ENCODE measurements at places on chromosomes 2 and 18.

GRCh38 chr2:41364842-41365241 is 683.0 kb upstream of the PKDCC start:
- no peak for DNase-seq

DNA sequence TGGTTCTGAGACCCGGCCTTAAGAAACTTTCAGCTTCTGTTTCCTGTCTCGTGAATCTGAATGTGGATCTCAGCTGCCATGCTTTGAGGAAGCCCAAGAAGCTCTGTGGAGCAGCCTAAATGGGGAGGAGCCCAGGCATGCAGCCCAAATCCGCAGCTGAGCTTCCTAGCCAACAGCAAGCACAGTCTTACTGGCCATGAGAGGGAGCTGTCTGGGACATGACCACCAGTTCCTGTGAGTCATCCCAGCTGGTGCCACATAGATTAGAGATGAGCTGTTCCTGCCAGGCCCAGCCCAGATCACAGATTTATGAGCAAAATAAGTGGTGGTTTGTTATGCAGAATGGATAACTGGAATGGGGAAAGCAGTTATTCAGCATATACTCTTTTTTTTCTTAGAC is 224.4 kb upstream of the APCDD1 start:
- DNase-seq = no peak

GRCh38 chr2:126787289-126787688 is 111.4 kb upstream of the TEX51 start:
- DNase-seq = no peak

GRCh38 chr2:149155196-149155969 is 116.9 kb downstream of the LYPD6B start:
- no peak for DNase-seq

DNA sequence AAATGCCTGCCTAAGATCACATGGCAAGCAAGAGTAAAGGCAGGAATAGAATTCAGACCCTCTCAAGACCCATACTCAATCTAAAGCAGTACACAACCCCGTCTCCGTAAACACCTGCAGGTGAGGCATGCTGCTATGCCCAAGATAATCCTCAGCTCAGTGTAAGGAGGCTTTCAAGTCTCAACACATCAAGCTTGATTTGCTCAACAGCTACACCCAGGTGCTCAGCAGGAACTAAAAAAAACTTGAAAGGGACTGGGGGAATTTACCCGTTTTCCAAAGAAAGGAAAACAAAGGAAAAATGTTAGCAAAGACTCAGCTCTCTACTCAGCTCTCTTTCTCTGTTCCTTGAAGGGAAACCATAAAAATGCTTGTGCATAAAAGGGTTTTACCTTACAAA is 301.8 kb downstream of the C1D start:
- no peak for DNase-seq

DNA sequence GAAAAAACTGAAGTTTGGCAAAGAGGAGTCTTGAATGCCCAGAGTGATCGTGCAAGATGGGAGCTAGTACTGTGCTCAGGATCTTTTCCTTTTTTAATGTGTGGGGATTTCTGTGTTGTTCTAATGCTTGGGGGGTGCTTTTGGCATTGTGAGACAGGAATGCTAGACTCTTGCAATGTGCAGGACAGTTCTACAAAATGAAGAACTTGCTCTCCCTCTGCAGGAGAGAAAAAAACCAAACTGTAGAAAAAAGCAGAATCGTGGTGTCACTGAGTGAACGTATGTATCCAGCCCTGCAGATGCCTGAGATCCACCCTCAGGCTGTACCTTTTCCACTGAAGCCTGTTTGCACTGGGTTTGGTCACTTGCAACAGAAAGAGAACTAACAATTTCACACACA is 12.1 kb upstream of the TTC39C start:
- no peak for DNase-seq

DNA sequence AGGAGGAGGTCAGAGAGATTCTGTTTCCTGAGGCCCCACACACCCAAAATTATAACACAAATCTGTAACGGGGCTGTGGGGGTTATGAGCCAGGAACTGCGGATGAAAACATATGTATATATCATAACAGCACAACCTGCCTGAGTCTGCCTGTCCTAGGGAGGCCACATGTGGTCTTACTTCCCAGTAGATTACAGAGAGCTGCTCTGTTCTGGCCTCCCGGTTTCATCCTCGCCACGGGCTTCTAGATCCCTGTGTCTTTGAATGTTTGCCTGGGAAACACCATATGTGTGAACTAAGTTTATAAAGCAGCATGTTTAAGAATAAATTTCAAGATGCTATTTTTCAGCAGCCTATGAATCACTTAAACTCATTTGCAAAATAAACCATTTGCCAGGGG is 124.0 kb downstream of the TMEM200C start:
- DNase-seq = no peak

DNA sequence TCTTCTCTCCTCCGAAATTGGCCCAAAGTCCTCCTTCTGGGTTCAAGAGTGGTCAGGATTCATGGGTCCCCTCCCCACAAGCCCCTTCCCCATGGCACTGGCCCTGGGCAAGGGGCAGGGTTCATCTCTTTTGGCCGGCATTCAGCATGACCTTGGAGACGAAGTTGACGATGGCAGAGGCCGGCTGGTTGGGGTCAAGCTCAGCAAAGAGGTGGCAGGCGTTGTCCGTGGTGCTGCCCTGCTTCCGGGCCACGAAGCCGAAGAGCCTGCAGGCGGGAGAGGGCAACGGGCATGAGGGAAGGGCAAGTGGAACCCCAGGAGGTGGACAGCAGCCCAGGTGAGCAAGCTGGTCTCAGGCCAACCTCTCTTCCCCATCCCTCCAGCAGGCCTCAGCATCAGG is 198.5 kb downstream of the TNS1 start:
- no peak for DNase-seq

DNA sequence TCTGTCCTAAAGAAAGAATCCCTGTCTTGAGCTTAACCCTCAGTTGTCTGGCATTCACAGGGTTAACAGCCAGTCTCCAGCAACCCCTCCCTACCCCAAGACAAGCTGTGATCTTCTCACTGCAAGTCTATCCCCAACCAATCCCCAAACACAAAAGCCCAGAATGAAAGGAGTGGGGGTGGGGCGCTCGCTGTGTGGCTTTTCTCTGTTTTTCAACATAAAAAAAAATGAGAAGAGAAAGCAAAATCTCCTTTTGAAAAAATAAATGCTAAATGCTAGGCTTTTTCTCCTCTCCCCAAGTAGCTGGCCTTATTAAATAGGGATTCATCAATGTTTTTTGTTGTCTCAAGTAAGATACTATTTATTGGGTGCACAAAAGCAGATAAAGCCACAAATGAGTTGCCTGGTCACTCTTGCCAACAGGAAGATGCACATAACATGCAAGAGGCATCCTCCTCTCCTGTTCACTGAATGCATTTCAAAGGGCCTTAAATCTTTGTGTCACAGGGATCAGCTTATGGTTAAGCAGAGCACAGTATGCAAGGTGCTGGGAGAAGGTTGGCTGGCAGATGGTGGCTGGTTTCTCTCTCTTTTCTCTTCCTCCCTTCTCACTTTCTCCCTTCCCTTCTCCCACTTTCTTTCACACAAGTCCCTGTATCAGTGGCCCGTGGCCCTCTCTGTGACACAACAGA is 225.6 kb downstream of the CMPK2 start:
- DNase-seq = no peak

- no peak for DNase-seq
Observed at GRCh38 chr2:111221701-111222100, 101.0 kb downstream of the BCL2L11 start.

- DNase-seq = no peak
Observed at GRCh38 chr2:218832081-218832480, 478 bp upstream of the PRKAG3 start.

GRCh38 chr2:96143848-96144480 is 1.3 kb downstream of the DUSP2 start:
- DNase-seq = peak; percentile 56

DNA sequence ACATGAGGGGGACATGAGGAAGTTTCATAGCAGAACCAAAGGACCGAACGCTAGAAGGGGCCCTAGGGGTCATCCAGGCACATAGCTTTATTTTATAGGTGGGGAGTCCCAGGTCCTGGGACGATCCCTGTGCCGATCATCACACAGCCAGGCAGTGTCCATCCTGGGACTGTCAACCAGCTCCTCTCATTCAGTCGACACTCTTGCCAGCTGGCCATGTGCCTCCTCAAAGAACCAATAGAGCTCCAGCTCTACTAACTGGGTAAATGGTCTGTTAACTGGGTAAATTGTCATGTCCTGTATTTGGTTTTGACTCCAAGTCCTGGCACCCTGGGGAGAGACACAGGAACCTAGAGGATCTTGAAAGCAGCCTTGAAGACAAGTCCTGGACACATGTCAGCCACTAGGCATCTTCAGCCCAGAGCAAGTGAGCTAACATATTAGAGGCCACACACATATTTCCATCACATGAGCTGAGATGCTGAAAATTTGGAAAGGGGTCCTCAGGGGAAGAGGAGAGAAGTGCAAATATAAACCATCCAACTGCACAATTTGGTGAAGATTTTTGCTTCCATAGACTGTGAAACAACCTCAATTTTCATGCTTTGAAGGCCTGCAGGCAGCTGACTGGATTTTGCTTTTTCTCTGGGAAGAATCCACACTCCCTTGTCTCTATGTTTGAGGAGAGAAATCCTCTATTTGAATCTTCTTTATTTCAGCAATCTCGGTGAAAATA is 361.1 kb upstream of the SLC14A2 start:
- DNase-seq = no peak

DNA sequence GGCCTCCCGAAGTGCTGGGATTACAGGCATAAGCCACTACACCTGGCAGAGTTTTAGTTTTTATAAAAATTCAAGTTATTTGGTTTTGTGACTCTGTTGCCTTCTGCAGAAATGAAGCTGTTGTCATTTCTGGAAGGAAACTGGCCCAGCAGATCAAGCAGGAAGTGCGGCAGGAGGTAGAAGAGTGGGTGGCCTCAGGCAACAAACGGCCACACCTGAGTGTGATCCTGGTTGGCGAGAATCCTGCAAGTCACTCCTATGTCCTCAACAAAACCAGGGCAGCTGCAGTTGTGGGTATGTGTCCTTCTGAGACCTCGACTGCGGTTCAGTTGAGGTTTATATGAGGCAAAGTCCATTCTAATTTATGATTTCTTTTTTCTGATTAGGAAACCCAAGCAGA is 7.2 kb downstream of the MTHFD2 start:
- peak; percentile 57 for DNase-seq

- no peak for DNase-seq
Observed at GRCh38 chr2:10738192-10738591, 16.8 kb downstream of the ATP6V1C2 start.

- no peak for DNase-seq
Observed at GRCh38 chr2:143946436-143947391, 573.2 kb downstream of the ZEB2 start.

DNA sequence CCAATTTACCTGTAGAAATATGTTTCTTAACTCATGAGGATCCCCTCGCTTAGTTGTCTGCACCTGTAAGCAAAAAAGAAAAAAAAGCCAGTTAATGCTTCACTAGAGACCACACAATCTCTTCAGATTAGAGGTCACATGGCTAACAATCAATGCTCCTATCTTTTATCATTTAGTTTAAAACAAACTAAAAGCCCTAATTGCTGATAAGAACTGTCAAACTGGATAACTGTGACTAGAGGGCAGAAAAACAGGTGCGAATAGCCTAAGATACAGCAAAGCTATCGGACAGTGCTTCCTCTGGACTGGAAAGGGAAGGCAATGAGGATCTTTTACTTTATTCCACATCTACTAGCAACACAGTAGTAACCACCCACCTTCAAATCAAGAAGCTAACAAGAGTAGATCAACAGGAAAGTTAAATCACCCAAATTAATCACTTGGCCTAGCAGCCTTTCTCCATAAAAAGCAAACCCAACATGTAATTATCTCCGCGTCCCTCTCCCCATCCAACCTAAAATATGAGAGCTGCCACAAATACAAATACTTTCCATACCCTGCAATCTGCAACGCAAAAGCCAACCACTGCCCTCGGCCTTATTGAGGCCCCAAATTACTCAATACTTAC is 734 bp downstream of the SLC25A12 start:
- DNase-seq = no peak

DNA sequence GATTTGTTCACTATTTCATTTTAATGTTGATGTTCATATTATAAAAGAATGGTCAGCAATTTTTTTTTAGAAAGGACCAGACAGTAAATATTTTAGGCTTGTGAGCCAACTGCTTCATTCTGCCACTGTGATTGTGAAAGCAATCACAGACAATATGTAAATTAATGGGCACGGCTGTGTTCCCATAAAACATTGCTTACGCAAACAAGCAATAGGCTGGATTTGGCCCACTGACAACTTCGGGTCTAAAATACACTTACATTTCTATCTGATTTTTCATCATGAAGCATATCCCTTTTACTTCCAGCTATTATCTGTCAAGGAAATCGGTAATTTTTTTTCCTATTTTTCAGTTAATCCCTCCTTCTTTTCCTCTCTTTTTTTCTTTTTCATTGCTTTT is 182.2 kb upstream of the CDH2 start:
- DNase-seq = no peak

DNA sequence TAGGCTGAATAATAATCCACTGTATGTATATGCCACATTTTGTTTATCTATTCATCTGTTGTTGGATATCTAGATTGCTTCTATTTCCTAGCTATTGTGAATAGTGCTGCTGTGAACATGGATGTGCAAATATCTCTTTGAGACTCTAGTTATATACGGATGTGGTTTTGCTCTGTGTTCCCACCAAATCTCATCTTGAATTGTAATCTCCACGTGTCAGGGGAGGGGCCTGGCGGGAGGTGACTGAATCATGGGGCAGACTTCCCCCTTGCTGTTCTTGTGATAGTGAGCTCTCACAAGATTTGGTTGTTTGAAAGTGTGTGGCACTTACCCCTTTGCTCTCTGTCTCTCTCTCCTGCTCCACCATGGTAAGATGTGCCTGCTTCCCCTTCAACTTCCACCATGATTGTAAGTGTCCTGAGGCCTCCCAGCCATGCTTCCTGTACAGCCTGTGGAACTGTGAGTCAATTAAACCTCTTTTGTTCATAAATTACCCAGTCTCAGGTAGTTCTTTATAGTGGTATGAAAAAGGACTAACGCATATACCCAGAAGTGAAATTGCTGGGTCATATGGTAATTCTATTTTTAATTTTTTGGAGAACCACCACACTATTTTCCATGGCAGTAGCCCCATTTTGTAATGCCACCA is 86.1 kb upstream of the UPP2 start:
- no peak for DNase-seq

DNA sequence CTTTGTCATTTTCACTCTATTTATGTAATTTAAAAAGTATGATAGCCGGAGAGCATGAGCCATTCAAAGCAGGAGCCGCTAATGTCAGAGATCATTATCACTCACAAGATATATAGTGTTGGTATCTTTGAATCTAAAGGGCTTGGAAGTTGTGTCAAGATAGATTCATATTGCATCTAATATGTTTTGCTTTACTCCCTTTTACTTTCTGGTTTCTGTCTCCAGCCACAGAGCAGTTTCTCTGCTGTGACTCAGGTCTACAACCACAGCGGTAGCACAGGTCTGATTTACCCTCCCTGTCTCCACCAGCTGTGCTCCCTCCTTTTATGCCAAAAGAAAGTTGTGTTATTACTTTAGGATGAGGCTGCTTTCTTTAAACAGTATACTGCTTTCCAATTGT is 424.0 kb downstream of the ARHGAP15 start:
- no peak for DNase-seq

DNA sequence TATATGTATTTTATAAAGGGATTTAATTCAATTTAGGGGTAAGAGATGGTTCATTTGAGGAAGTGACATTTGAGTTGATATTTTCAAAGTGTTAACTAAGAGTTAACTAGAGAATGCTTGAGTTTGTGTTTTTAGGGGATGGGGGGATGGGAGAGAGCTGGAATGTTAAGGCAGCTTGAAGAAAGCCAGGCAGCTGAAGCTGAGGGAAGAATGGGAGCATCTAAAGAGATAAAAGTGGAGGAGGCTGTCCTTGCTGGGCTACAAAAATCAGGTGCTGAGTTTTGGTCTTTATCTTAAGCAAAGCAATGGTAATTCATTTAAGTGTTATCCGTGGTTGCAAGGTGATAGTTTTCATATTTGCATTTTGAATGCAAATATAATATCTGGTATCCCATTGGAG is 9.2 kb downstream of the CHST9 start:
- no peak for DNase-seq
